ENCODE measurements at places on chromosomes 13 and 19.

GRCh38 chr19:35266520-35267352 is 2.0 kb upstream of the USF2 start:
- no peak for DNase-seq

- DNase-seq = no peak
Observed at GRCh38 chr13:32316028-32316339, 676 bp downstream of the BRCA2 start.

DNA sequence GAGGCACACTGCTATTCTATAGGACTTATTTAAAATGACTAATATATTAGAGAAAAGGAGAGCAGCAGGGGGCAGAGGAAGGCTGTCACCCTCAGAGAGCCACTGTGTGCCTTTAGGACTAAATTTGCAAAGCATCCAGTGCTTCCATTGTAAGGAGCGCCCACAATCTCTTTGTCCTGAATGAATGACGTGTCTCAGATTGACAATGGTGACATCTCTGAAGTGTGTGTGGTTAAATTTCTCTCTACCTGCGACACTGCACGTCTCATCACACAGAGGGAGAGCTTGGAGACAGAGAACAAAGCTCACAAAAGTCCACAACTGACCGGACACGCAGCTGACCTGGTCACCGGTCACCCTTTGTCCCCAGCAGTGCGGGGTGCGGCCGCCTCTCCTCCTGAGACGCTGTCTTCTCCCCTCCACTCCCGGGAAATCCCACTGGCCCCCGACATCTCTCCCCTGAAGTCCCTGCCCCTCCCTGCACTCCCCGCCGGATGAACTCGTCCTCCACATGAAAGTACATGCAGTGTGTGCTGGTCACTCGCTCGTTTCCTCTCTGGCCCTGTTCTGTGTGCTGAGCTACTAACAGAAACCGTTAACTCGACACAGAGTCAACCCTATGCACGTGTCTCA is 107.2 kb downstream of the RAB20 start:
- no peak for DNase-seq

DNA sequence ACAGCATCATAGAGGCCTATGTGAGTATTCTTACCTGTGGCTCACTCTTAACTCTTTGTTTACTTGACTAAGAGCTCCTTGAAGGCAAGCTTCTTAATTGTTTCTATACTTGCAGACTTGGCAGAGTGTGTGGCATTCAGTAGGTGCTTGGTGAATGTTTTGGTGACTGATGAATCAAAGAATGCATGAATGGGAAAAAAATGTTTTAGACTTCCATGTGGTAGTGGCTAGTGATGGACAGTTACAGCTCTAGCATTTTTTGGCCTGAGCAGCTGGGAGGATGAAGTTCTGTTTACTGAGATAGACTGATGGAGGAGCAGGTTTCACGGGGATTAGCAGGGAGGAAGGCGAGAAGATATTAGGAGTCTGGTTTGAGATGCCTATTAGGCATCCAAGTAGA is 13.6 kb downstream of the HAS1 start:
- DNase-seq = no peak

DNA sequence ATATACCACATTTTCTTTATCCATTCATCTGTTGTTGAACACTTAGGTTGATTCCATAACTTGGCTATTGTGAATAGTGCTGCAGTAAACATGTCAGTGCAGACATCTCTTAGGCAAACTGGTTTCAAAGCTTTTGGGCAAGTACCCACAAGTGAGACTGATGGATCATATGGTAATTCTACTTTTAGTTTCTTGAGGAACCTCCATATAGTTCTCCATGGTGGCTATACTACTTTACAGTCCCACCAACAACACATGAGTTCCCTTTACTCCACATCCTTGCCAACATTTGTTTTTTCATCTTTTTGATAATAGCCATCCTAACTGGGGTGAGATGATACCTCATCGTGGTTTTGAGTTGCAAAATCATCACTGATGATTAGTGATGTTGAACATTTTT is 8.5 kb downstream of the CYSLTR2 start:
- no peak for DNase-seq

DNA sequence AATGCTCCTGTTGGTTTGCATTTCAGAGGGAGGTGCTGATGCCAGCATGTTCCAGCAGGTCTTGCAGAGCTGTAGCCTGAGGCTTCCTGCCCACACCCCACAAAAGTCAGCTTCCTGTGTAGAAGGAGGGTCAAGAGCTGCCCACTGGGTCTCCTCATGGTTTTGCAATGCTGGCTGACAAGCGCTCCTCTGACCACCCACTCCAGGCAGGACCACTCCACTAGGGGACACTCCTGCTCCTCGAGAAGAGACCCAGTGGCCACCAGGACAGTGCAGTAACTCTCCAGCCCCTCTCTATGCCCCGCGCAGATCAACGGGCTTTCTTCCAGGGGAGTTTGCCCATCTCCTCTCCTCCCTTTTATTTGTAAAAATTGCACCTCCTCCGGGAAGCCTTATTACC is 72.9 kb upstream of the UQCRFS1 start:
- no peak for DNase-seq

DNA sequence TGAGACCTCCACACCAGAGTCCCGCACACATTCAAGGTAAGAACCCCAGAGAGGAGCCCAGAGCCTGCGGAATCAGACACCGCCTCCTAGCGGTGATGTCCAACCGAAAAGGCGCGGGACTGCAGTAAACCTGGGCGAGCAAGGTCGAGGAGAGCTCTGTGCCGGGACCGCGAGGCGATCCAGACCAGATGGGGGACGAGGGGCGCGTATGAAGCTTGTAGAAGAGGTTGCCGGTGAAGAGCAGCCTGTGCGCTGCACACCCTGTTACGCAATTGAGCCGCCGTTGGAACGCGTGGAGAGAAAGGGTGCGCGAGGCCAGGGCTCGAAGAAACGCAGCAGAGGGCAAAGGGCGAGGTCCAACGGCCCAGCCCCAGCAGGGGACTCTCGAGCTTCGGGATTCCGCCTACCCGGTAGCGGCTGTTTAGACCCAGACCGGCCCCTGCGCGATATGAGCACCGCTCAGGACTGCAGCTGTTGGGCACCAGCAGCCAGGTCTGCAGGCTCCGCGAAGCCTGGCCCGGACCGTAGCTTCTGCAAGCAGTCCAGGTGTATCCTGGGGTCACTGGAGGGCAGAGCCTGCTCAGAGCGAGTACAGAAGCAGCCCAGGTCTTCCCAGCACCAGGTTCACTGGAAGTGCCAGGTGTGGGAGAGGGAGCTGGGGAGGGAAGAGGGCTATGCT is 65.9 kb upstream of the ZNF599 start:
- DNase-seq = peak; percentile 13

- no peak for DNase-seq
Observed at GRCh38 chr13:106686163-106686562, 118.2 kb upstream of the ARGLU1 start.

- DNase-seq = peak; percentile 68
Observed at GRCh38 chr19:16066611-16067104, 9.6 kb upstream of the TPM4 start.

DNA sequence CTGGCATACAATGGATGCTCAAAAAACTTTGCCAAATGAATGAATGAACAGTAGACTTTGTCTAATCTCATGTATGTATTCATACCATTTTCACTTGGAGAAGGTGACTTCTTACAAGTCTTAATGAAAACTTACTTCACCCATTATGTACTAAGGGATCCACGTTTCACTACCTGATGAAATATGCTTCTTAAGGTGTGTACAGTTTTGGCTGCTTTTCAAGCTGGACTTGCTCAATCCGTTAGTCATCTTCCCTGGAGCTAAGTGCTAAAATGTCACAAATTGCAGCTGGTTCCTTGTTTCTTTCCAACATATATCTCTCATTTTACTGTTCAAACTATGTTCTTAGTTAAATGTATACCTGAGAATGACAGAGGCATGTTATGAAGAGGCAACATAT is 4.2 kb upstream of the CCNA1 start:
- no peak for DNase-seq

DNA sequence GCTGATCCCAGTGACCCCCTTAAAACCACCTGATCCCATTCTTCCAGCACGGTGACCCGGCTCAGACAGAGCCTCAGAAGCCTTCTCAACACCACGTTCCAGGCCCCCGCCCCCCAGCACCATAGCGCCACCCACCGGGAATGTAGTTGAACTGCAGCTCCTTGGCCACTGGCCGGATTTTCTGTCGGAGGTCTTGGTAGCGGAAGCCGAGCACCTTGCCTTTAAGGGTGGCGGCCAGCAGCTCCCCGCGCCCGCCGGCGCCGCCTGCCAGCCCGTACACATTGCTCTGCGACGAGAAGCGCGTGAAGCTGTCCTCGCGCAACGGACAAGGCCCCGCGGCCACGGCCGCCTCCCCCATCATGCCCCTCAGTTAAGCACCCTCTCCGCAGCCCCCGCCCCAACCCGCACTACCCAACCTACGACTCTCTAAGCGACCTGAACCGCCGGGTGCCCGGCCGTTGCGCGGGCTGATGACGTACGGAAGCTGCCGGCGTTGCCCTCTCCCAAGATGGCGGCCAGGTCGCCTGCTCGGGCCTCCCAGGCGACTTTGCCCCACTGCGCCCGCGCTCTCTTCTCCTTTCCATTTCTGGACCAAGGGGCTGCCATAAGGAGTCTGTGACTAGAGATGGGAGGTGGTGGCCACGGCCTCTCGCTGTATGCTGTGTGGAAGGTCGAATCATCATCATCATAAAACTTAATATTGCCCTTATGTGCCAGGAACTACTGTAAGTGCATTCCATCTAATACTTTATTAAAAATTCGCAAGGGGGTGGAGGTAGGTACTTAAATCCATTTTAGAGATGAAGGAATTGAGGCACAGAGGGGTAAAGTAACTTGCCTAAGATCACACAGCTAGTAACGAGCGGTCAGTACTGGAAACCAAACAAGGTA is at the start of gene KPTN:
Gene KPTN, minus strand, starts transcription at position 420 of the 891 bp plus-strand sequence. Its CDS starts 59 bp downstream, at position 361.
- peak; percentile 89 for DNase-seq

- no peak for DNase-seq
Observed at GRCh38 chr13:50883728-50884127, 25.9 kb upstream of the RNASEH2B start.

DNA sequence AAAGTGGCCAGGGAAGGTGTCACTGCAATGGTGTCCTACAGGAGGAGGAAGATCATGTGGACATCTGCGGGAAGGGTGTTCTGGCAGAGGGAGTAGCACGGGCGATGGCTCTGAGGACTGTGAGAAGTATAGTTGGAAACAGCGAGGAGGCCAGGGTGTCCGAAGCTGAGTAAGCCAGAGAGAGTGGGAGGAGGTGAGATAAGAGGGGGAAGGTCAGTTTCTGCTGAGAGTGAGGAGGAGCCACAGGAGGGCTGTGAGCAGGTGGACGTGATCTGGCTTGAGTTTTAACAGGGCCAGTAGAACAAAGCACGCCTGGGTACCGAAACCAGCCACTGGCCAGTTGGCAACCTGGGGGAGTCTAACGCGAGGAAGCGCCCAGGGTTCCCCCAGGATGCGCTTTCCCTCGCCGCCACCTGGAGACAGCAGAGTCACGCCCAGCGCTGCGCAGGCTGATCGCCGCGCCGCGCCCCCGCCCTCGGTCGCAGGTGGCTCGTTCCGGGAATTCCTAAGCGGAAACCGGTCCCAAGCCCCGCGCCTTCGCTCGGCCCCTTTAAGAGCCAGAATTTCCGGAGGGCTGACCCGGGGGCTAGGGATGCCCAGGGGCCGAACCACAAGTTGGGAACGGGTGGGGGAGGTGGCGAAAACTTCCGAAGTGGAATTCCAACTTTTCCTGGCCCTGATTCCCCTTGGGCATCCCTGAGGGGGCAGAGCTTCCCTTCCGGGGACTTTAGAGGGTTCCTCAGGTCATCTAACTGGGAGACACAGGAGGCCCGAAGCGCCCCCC is 1.1 kb upstream of the LSR start:
- DNase-seq = peak; percentile 70

DNA sequence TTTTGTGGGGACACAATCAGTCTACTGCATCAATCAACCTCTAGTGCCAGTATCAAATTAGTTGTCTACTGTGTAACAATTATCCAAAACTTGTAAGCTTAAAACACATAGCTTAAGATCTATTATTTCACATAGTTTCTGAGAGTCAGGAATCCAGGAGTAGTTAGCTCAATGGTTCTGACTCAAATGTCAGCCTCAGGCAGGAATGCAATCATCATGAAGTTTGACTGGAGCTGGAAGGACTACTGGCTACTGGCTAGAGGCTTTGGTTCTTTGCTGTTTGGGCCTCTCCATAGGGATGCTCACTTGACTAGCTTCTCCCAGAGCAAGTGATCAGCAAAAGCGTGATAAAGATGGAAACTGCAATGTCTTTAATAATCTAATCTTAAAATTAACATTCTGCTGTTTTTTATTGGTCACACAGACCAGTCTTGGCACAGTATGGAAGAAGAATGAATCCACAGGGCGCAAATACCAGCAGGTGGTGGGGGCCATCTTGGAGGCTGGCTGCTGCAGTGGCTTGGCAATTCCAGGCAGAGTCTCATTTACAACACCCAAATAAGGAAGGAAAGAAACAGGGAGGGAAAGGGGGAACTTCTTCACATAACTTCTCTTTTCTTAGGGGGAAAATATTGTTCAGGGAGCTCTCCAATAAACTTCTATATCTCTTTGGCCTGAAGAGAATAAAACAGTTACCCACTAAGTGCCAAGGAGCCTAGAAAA is 15.7 kb downstream of the CAB39L start:
- no peak for DNase-seq

GRCh38 chr13:109595471-109595870 is 190.9 kb downstream of the IRS2 start:
- no peak for DNase-seq

GRCh38 chr19:3073159-3073563 is 10.9 kb upstream of the TLE5 start:
- no peak for DNase-seq

DNA sequence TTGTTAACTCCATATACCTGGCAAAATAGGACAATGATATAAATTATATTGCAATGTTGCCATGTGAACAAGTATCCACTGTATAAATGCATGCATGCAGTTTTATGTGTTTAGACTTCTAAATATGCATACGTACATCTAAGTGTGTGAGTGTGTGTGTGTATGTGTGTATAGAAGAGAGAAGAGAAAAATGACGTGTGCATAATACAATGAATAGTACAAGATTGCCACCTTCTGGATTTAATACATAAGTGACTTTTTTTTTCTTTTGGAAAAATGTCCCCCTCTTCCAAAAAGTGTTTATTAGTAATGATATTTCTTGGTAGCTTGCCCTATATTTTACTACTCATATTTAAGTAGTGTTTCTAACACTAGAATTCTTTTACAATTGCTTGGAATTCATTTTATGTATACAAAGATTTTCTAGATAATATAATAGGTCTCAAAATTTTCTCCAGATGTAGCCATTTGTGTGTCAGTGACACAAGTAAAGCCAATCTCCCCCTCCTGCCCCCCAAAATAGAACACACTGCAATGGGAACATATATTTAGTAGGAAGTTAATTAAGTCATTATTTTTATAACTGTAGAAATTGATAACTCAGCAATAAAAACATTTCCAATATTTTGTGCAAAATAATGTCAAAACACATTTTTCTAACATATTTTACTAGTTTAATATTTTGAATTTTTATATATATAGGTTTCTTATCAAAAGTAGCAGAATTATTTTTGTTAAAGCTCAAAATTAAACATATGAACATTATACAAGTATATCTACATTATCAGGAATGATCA is 783.3 kb upstream of the ATXN8OS start:
- no peak for DNase-seq
